ENCODE measurements at places on chromosomes 12 and 14.

- no peak for DNase-seq
Measured at GRCh38 chr14:65219353-65219752, 117.0 kb upstream of the MAX start.

DNA sequence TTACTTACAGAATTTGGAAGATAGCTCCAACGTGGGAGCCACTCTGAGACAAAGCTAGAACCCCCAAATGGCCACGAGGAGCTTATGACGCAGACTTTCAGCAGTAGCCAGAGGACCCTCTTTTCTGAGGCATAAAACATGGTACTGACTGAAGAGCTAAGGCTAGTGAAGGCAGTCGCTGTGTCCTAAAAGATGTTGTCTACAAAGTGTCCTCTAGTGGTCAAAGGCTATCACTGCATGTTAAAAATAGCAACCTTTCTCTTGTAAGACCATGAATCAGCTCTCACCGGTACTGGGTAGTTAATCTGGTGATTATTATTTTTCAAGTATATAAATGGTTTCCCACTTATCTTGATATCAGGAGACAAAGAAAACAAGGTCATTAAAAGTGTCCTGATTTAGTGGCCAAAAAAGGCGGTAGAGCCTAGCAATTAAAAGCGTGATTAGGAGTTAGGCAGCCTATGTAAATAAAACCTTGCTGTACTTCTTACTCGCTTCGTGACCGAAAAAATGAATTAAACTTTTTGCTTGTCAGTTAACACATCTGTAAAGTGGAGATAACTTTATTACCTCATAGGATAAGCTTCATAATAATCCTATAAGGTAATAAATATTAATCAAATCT lies 47.0 kb upstream of the LGR5 start:
- DNase-seq: peak; percentile 19

GRCh38 chr12:16530268-16530850 lies 75.6 kb downstream of the LMO3 start:
- no peak for DNase-seq

- peak; percentile 79 for DNase-seq
Measured at GRCh38 chr14:90382491-90383125, 14.2 kb upstream of the CALM1 start.

DNA sequence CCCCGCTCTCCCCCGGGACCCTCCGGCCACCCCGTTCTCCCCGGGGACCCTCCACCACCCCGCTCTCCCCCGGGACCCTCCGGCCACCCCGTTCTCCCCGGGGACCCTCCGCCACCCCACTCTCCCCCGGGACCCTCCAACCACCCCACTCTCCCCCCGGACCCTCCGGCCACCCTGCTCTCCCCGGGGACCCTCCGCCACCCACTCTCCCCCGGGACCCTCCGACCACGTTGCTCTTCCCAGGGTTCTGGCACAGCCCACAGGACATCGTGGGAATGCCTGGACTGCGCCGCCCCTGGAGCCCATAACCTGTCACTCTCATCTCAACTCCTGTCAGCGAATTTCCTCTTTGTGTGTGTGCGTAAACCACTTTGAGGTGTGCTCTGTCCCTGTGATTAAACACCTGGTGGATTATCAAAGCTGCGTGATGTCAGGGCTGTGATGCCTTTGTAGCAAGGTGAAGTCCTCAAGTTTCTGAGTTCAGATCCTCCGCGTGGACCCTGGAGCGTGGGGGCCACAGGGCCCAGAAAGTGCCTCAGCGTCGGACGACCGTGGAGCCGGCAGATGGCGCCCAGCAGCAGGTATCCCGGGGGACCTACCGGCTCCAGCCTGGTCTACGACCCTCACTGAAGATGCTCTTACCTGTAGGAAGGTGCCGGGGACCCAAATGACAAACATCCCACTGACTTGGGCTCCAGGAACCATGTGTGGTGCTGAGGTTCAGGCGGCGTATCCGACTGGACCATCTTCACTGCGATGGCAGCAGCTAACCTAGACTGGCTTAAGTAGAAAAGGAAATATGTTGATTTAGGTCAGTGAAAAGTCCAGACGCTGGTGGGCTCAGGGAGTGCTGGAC lies 63.2 kb upstream of the GALNT9 start:
- DNase-seq: no peak

All from CD4-positive, alpha-beta T cell treated with Interleukin-17A for 1 hour (primary cell).